ENCODE measurements at places on chromosomes 7 and 10.

DNA sequence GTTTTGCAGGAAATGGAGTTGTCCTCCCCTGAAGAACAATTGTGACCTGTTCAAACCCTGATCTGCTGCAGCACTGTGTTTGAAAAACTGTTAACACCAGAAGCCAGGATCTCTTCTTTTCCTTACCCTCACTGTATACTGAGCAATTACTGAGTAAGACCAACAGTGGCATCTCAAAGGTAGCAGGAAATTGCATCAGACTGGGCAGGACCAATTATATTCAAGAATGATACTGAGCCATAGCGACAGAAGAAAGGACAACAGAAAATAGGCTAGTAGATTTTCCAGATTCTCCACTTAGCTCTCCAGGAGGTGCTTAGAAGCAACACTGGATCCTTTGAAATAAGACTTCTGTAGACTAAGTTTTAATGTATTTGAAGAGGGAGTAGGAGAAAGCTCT, 57.4 kb upstream of the INHBA start:
- DNase-seq = no peak

- peak; percentile 72 for DNase-seq
Observed at GRCh38 chr10:44857363-44858016, 53.6 kb upstream of the TMEM72 start.

- DNase-seq = no peak
Observed at GRCh38 chr7:69764147-69764546, 165.9 kb downstream of the AUTS2 start.

GRCh38 chr7:139061416-139061815, 25.6 kb upstream of the ZC3HAV1L start:
- DNase-seq = no peak

- peak; percentile 40 for DNase-seq
Observed at GRCh38 chr7:118918556-118918955, 694.1 kb downstream of the ANKRD7 start.

- no peak for DNase-seq
Observed at GRCh38 chr7:102295346-102296178, 8.9 kb downstream of the SH2B2 start.

DNA sequence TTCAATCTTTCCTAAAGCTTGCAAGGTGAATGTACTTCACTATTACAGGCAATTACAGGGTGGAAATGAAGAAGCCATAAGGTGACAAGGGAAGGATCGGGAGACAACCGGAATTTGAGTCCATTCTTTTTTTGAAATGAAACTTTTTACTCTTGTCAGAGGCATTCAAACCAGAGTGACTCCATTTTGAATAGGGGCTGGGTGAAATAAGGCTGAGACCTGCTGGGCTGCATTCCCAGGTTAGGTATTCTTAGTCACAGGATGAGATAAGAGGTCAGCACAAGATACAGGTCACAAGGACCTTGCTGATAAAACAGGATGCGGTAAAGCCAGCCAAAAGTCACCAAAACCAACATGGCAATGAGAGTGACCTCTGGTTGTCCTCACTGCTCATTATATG, 363.3 kb downstream of the TYW1 start:
- no peak for DNase-seq

GRCh38 chr7:148987751-148988512, 40.4 kb downstream of the PDIA4 start:
- DNase-seq = peak; percentile 51

DNA sequence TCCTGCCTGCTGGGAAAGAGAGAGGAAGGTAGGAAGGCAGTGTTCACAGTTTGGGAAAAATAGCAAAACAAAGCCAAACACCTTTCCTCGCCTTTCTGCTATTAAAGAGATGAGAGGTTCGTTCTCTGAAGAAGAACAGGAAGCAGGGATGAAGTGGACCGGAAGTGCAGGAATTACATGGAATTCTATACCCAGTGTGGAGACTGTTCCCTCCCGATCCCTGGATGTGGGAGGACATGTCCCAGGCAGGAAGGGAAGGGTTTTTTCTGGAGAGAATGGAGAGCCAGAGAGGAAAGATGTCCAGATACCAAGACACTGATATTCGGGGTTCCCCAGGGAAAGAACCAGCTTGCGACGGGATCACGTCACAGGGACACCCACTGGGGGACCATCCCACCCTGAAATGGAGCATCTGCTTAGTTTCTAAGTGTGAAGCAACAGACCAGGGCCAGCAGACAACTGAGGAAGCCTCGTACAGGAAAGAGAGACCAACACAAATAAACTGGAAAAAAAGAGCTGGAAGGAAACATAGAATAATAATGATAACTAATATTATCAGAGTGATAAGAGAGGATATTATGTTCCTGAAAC, 187.6 kb downstream of the PRPF18 start:
- no peak for DNase-seq

DNA sequence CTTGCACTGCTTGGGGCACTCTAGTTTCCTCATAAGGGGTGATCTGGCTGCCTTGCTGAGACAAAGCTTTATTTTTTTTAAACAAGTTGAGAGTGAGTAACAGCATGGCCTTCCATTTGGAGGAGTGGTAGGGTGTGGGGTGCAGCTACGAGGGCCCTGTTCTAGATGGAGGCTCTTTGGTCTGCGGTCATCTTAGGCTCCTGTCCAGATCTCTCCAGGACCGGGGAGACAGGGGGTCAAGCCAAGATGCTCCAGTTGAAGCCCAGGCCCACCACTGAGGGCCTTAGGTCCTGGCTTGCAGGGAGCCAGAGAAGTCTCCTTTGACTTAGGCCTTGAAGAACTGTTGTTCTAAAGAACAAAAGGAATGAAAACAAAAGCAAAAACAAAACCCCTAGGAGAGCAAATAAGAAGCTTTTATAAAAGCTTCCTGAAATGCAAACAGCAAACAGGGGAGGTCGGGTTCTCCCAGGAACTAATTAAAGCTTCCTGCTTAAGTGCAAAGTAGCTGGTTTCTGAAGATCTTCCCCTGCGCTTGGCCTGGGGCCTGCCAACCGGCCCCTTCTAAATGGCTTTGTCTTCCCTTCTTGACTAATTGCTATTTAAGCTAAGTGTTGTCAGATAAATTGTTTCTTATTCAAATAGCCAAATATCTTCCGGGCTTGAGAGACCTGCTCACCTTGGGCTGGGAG, 259.2 kb downstream of the GLRX3 start:
- no peak for DNase-seq

- DNase-seq = peak; percentile 60
Observed at GRCh38 chr7:47988496-47989386, 9.3 kb upstream of the HUS1 start.

DNA sequence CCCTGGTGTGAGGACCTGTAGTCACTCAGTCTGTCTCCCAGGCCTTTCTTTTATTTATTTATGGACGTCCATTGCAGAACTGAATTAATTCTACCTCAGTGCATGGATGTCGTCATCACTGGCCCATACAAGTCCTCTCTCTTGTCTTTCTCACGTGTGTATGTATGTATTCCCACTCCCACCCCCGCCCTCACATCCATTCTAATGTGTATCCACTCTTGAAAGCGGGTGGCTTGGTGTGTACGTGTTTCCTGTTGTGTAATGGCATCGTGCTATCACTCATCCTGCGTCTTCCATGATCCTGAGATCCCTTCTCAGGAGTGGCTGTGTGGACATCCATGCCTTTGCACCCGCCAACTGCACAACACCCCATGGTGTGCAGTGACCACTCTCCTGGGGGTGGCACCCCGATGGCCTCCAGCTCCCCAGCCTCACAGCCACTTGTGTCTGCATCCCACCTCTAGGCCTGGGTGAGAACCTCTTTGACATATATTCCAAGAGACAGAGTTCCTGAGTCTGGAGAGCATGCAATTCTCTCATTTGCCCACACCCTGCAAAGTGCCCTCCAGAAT, 3.0 kb upstream of the AOC1 start:
- no peak for DNase-seq

GRCh38 chr7:47602272-47603004, 20.5 kb upstream of the TNS3 start:
- DNase-seq = no peak

GRCh38 chr7:26859720-26860119, 4.7 kb downstream of the SKAP2 start:
- DNase-seq = no peak

GRCh38 chr10:127283576-127283975, 87.2 kb upstream of the INSYN2A start:
- no peak for DNase-seq

- DNase-seq = no peak
Observed at GRCh38 chr10:89278034-89278535, 23.8 kb upstream of the IFIT2 start.

GRCh38 chr7:1041551-1042491, 2.5 kb upstream of the GPR146 start:
- no peak for DNase-seq

GRCh38 chr7:157465891-157466866, 129.4 kb downstream of the DNAJB6 start:
- no peak for DNase-seq

DNA sequence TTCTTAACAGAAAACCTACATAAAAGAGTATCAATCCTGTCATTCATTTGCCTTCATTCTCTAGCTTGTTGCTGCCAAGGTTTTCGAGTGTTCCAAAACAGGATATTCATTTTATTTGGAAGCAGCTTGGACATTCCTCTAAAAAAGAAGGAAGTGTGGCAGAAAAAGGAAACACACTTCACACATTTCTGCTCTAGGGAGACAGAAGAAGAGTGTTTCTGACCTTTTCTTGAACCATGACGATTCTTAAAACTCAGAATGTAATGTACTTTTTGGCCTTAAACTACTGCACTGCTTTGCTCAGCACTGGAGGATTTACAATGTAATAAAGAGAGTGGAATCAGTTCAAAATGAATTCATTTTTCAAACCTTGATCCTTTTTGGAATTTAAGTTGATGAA, 81.3 kb downstream of the SEMA3A start:
- DNase-seq = no peak

- DNase-seq = no peak
Observed at GRCh38 chr7:112566442-112567324, 85.9 kb downstream of the LSMEM1 start.

DNA sequence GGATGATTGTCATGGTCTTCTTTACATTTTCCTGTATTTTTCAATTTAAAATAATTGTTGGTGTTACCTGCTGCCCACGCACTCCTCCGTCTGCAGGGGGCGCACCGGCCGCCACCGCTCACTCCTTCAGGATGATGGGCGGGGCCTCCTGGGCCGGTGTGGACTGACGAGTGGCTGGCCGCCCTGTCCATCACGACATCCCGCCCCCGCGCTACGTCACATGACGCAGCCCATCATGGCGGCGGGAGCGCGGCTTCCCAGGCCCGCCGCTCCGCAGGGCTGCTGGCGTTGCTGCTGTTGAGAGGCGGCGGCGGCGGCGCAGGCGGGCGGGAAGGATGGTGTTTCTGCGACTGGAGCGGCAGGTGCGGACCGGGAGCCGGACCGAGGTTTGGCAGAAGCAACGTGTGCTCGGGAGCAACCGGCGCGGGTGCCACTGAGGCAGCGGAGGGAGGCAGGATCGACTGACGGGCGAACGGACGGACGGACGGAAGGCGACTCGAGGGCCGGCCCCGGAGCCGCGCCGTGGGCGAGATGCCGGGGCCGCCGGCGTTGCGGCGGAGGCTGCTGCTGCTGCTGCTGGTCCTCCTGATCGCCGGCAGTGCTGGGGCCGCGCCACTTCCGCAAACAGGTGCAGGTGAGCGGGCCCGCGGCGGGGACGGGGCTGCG, at the start of gene LMTK2:
TSS of gene LMTK2 (plus strand) at position 216 of the 666 bp plus-strand sequence. CDS start at position 532, 316 bp downstream.
- DNase-seq = peak; percentile 82

GRCh38 chr7:124088590-124088989, 55.7 kb upstream of the TMEM229A start:
- DNase-seq = no peak

DNA sequence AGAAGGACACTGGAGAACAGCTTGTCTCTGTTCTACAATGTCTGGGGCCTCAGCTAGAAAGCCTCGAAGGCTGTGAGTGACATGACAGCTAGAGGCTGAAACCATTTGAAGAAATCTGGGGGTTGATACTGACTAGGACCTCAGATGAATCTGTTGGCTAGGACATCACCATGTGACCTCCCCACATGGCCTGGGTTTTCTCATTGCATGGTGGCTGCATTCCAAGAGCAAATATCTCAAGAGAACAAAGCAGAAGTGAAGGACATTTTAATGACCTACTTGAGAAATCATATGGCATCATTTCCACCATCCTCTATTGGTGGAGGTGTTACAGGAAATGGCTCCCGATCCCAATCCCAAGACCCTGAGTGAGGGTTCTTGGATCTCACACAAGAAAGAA, 450.6 kb upstream of the AUTS2 start:
- DNase-seq = no peak

- DNase-seq = peak; percentile 61
Observed at GRCh38 chr7:24877790-24878311, 102.1 kb downstream of the OSBPL3 start.

DNA sequence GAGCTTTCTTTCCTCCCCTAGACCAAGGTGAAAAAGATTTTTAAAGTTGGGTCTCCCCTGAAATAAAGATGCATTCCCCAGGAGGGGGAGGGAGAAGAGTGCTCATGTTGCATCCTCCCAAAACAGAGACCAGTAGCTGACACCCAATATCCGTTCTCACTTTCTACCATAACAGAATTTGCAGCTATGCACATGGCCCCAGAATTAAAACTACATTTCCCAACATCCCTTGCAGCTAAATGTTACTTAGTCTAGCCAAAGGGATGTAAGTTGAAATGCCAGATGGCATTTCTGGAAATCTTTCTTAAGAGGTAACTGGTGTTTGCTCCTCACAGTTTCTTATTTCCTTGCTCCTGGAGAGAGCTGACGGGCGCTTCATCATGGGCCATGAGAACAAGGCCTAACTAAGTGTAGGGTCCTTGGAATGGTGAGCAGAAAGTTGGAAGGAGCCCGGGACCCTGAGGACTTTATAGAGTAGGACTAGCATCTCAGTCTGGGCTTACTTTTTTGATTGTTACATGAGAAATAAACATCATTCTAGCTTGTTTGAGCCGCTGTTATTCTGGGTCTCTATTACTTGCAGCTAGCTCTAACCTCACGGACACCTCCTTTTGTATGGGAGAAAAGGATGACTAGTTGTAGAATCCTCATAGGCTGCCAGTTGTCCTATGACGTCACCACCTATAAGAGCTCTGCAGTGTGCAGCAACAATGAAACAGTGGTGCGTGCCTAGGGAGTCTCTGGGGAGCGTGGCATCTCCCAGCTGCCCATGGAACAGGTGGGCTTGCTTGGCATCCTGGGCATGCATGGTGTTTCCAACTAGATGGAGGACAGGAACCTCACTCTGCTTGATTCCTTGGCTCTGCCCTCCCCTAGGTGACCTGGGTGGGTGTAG, 46.1 kb upstream of the EXOC6 start:
- peak; percentile 26 for DNase-seq

- no peak for DNase-seq
Observed at GRCh38 chr10:102311025-102311420, 65.7 kb downstream of the GBF1 start.

DNA sequence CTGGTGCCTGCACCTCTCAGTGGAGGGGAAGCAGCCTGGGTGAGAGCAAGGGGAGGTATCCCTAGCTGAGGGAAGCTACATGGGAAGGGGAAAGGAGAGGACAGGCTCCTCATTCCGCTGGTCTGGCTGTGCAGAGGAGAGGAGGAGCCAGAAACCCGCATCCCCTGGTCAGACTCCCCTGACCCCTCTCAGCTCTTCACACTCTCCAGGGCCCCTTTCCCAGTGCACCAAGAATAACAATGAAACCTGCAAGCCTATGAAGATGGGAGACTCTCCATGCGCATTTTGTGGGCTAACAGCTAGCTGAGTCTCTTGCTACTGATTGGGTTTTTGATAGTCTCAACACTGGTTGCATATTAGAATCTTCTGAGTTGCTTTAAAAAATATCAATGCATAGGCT, 319.9 kb upstream of the COBL start:
- no peak for DNase-seq

- no peak for DNase-seq
Observed at GRCh38 chr7:24745355-24745754, 11.9 kb downstream of the GSDME start.
